GM19239 (cell line): ENCODE measurements at places on chromosomes 5 and 9.

- DNase-seq: no peak
Observed at GRCh38 chr5:135127439-135128240, 93.6 kb upstream of the PITX1 start.

DNA sequence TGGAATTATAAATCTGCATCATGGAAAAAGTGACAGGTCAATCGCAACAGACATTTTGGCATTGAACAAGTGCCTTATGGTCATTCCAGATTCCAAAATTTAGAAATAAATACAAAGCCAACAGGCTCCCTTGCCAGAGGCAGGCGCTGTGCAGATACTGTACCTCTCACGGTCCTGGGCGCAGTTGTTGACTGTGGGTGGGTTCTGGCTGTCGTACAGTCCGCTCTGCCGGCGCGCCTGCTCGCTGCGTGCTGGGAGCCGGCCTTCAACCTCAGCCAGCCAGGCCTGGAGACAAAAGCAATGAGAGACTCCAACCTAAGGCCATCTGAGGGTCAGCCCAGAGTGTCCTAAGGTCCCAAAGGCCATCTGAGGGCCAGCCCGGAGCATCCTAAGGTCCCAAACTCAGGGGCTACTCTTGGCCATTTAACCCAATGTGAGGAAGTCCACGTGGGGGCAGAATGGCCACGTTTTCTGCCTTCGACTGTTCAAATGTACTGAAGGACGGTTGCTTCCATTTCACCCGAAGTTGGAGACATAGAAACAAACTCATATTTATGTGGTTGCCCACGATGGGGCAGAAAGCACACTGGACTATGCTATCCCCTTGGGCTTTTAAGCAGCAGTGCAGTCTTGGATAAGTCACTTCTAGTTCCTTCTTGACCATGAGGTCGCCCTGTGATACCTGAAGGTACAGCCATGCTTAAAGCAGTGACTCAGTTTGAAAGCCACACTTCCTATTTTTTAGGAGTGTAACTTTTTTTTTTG is 65.2 kb downstream of the USP20 start:
- DNase-seq: peak; percentile 64

DNA sequence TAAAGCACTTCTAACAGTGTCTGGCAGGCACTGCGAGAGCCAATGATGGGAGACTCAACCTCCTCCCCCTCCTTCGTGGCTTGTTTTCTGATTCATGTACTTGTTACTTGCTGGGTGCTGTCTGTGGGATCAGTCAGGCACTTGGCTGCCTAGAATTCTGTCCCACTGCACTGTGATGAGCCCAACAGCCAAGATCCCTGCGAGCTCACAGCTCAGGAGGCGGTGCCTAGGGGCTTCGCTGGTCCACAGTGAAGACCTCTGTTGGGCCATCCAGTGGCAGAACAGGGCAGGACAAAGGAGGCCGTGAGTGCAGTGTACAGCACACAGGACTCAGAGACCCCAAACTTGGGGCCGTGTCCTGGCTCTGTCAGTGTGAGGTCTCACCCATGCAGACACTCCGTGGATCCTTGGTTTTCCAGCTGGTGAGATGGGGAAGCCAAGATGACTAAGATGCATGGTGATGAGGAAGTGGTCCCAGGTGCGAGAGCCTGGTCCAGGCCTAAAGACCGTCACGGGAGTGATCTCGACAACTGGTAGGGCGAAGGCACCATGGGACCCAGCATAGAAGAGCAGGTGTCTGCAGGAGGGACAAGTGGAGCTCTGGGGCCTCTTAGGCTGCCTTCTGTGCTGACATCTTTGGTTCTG is 19.5 kb downstream of the MYMK start:
- no peak for DNase-seq

DNA sequence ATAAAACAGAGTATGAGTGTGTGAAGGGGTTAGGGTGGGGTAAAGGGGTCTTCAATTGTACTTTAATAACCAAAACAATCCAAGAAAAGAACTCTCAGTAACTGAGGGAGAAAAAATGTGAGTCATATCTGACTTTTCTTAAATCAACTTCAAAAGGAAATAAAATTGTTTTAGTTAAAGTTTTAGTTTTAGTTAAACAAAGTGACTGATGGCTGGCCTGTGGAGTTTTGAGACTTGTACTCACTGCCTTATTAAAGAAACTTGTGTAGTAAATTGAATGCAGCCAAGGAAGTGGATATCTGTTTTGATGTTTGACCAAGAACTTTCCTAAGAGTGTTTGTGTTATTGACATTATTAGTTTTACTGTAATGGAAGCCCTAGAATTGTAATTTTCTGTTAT is 2032.6 kb downstream of the MAT2B start:
- DNase-seq: no peak

- no peak for DNase-seq
Observed at GRCh38 chr5:36138900-36139683, 12.6 kb downstream of the LMBRD2 start.

GRCh38 chr9:114820776-114821501 is 15.1 kb upstream of the TNFSF15 start:
- DNase-seq: no peak

DNA sequence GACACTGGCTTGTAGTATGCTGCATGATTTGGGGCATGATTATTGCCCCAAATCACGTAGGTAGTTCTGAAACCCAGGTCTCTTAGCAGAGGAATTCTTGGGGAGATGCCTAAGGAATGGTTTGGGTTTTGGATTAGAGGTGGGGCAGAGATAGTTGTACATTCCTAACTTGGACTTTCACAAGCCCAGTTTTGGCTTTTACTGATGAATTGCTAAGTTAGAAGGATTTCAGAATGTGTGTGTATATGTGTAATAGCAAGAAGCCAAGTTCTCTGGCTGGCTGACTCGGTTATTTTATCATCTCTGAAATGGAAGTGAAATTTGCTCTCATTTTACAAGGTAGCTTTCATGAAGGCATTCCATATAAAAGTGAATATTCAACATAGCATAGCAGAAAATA is 23.8 kb upstream of the ZNF131 start:
- DNase-seq: no peak

GRCh38 chr5:17766031-17766430 is 131.8 kb downstream of the TAF11L14 start:
- DNase-seq: no peak

GRCh38 chr5:72503888-72504491 is 3.2 kb downstream of the ZNF366 start:
- no peak for DNase-seq

DNA sequence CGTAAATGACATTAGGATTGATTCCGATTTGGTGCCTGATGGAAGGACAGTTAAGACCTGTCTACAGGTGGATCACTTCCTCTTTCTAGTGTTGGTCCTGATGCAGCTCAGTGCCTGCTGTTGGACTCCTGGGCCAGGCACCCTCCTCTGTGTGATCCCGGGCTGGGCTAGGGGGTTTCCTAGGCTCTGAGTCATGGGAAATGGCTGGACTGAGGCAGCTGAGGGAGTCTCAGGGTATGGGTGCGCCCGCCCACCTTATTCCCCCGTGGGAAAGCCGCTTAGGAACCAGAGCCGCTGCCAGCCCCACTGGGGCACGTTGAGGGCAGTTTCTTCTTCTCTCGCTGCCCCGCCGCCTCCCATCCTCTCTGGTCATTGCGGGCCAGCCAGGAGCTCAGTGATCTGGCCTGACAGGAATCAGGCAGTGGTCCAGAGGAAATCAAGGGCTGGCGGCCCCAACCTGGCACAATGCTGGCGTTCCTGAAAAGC is 12.9 kb downstream of the TCF7 start:
- no peak for DNase-seq

GRCh38 chr5:2696156-2696807 is 55.2 kb downstream of the IRX2 start:
- no peak for DNase-seq

- DNase-seq: no peak
Observed at GRCh38 chr5:39772307-39772706, 347.5 kb upstream of the DAB2 start.

DNA sequence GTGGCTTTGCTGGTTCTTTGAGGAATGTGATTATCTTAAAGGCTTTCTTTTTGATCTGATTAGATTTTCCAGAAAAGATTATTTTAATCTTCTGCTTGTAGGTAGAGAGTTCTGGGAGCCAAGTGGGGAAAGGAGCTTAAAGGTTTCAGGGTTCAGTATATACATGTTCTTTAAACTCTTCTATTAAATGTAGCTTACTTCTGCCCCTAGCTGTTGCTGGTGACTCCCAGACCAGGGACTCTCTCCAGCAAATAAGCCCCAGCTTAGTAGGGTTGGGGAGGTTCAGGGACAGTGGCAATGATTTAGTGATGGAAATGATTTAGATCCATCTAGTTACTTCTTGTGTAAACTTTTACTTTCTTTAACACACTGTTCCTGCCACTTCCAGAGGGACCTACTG is 72.2 kb downstream of the SLC12A2 start:
- no peak for DNase-seq

- no peak for DNase-seq
Observed at GRCh38 chr5:51203598-51203997, 179.7 kb upstream of the ISL1 start.

- DNase-seq: no peak
Observed at GRCh38 chr5:73433982-73434342, 14.6 kb downstream of the FOXD1 start.

GRCh38 chr9:99820685-99821395 is 845 bp upstream of the NR4A3 start:
- no peak for DNase-seq

GRCh38 chr5:66646570-66646969 is 50.4 kb downstream of the MAST4 start:
- no peak for DNase-seq

DNA sequence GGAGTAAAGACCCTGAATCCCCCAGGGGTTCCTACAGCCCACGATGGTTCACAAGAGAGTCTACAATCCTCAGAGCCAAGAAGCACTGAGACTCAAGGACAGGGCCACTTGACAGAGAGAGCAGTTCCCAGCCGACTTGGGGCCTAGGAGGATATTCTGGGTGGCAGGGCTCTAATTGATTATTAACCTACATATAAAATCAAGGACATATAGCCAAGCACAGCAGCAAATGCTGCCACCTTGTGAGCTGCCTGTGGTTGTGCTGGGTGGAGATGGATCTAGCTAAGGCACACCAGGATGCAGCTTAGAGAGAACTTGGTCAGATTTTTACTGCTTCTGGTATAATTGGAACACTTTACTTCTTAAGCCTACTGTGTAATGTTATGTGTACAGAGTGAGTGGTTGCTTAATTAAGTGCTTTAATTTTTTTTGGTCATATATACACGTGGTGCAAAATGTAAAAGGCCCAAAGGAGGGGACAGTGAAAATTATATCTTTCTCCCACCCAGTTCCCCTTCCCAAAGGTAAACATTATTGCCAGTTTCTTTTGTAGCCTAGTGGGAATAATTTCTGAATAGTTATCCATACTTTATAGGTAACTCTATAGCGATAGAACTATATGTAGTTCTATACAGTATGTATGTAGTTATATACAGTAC is 78.8 kb downstream of the F2RL2 start:
- DNase-seq: peak; percentile 28

- DNase-seq: no peak
Observed at GRCh38 chr5:58362135-58362534, 97.8 kb downstream of the PLK2 start.

DNA sequence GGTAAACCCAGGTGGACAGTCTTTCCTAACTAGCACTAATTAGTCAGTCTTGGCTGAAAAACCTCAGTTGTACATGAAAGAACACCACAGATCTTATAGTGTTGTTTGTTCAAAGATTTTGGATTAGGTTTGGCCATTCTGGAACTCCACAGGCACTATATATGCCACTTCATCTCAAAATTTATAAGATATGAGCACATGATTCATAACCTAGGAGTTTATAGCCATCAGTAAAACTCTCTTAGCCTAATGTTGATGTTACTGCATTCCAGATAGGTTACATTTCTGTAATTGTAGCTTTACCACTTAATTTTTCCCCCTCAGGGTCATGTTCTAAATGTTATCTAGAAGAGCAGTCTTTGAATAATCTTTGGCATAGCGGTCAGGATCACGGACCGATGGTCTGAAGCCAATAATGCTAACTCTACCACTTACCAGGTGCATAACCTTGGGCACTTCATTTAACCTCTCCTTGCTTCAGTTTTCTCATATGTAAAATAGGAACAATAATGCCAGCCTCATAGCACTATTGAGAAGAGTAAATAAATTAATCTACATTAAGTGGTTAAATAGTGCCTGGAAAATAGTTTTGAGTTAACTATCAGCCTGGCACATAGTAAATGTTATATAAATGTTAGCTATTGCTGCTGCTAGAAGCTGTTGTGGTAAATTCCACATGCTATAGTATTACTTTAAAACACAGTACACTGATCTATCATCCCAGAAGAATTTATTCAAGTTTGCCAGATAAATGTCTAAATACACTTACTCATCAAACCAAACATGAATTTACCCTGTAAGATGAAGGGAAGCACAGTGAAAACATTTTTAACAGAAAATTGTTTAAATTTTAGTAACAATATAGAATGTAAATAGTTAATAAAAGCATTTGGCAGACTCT is 743.9 kb downstream of the NR2F1-AS1 start:
- DNase-seq: no peak

DNA sequence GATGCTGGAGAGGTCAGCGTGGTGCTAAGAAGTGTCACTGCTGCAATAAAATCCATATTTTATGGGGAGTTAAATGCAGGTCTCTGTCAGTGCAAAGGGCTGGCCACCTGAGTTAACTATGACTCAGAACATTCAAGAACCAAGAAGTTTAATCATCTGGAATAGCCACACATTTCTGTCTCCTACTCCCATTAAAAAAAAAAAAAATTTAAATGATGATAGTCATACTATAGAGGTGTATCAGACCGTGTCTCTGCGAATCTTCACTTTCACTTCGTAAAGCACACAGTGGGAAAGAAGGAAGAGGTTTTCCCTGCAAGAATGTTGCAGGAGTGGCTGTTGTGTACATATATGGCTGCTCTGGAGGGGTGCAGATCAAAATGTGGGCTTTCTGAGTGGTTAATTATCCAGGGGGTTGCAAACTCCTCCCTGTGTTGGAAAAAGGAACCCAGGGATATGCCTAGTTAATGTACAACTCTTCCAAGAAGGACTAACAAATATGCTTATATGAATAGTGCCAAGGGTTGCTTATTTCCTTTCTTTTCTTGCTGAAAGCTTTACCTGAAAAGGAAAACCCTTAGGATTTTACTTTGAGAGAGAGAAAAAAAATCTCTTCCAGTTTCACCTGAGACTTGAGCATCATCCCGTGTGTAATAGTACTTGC is 1.5 kb downstream of the CDH6 start:
- DNase-seq: no peak

GRCh38 chr9:75591972-75592371 is 298.5 kb upstream of the PCSK5 start:
- no peak for DNase-seq
